ENCODE measurements at places on chromosomes 7 and 10.

DNA sequence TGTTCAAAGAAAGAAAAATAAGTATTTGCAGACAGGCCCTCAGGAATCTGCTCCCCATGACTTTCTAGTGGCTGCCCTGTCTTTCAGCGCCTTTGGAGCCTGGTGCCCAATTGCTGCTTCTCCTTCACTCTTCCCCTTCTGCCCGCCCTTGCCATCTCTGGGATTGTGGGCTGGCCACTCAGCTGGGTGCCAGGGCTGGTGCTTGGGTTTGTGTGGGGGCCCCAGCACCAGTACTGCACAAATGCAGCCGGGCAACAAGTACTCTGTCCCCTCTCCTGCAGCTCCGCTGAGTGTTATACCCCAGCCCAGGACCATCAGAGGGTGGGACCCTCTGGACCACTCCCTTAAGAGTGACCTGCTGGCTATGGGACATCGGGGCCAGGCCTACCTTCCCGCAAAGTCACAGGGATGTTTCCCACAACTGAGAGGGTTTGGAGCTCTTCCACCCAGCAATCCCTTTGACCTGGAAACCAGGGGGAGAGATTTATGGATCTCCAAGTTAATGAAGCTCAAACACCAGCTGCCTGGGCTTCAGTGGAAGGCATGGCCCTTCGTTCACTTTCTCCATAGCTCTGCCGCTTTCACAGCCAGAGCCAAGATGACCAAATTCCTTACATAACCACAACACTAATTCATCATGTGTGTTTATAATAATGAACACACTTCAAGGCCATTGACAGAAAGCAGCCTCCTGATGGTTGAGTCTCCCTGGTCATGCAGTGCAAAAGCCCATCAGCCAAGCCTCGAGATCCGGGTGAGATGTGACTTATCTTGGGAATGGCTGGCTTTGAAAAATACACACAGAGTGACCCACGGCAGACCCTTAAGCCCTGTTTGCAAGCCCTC, 313.9 kb upstream of the ZNF32 start:
- no peak for DNase-seq

GRCh38 chr7:148397985-148398384, 192.6 kb upstream of the C7orf33 start:
- no peak for DNase-seq

GRCh38 chr10:53209944-53210611, 437.5 kb upstream of the MBL2 start:
- no peak for DNase-seq

GRCh38 chr10:125843603-125844329, 20.4 kb downstream of the BCCIP start:
- DNase-seq: no peak

DNA sequence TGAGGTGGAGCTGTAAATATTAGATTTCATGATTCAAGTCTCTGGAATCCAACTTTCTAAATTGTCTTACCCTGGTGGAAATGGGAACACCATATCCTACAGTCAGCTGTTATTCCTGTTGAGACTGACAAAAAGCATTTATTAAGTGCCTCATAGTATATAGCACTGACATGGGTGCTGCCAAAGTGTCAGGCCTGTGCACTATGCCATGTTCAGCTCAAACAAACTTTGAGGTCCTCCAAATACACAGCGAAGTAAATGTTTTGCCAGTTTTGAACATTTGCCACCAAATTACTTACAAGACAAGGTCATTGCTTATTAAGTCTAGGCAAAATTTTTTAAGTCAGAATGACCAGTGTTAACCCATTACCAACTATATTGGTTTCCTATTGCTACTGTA, 162.9 kb upstream of the SLC25A13 start:
- DNase-seq: no peak

DNA sequence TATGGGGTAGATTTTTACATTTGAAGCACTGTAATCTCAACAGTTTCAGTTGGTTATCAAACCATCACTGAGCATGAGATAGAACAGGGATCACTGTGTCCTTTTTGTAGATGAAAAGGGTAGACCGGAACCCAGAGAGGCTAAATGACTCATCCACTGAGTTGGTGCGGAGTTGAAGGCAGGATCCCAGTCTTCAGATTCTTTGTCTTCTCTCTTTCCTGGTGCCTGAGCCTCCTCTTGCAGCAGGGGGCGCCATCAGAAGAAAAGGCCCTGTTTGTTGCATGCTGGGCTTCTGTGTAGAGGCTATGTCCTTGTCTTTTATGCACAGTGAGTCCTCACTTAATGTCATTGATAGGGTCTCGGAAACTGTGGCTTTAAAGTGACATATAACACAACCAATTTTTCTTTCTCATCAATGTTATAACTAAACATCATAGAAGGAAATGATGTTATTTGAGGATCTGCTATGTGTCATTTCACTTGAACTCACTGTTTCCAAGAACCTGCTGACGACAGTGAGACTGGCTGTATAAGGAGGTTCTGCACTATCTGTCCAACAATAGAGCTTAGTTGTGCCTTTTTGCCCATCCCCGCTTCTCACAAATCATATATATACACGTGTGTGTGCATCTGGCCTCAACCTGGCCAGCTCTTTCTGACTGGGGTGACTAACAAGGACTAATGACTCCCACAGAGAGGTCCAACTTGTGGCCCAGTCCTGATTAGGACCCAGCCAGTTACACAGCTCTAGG, 14.3 kb downstream of the ZNF282 start:
- DNase-seq: no peak

DNA sequence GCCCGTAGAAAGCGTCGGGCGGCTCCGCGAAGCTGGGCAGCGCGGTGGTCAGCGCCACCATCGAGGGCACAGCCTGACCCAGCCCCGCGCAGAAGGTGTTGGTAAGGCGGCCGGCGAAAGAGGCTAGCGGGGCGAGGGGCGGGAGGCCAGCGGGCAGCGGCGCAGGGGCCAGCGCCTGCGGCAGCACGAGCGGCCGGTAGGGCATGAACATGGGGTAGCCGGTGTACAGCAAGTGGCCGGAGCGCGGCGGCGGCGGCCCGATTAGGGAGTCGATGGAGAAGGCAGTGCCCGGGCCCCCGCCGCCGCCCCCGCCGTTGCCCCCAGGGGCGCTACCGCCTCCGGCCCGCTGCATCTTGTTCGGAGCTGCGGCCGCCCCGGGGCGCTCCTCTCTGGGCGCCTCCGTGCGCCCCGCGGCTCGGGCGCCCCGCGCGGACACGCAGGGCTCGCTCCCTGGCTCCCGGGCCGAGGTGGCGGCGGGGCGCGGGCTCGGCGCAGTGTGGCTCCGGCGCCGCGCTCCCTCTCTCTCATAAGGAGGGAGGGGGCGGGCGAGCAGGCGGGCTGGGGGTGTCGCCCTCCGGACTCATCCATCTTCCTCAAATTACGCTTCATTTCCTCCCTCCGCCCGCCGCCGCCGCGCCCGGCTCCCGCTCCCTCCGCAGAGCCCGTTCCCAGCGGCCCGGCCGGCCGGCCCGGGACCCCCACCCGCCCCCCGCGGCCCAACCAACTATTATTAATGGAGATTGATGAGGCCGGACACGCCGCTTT, at the start of gene GBX1:
GBX1 (minus strand) TSS at position 498 of the 765 bp plus-strand sequence; CDS start at position 352, 146 bp downstream.
- no peak for DNase-seq

GRCh38 chr10:84172467-84173356, 889 bp upstream of the GPR15LG start:
- DNase-seq: no peak

- DNase-seq: no peak
These were observed 51.5 kb upstream of the SHH start for GRCh38 chr7:155863721-155864151.

DNA sequence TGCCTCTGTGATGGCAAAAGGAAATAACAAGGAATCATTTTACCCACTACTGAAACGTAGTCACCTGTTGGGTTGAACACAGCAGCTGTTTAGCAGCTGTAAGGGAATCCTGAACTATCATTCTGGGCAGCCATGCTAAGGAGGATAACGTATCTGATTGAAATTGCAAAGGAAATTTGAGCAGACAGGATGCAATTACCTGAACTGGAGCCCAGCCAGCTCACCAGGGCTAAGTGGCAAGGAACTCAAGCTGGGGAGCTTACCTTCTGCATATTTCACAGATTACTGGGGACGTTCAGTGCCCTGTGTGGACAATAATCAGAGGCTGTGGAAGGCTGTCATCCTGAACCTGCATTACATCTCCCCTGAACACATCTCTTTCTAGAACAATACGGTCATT, 650.5 kb downstream of the SORCS3 start:
- DNase-seq: no peak

GRCh38 chr10:91690996-91691676, 58.3 kb upstream of the PPP1R3C start:
- DNase-seq: no peak

DNA sequence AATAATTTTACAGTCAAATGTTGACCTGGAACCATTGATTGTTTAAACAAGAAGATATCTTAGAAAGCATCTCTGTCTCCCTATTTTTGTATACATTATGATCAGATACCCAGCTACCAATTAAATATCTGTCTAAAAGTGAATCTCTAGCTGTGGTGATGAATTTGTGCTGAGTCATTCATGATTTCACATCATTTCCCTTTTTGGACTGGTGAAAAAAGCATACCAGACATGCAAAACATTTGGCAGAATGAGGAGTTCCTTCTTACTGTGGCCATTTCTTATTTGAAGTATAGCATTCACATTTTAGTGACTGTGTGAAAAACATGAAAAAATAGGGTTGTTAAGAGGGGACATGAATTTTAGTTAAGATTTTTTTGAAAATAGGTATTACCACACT, 98.0 kb upstream of the GATA3 start:
- no peak for DNase-seq

- DNase-seq: no peak
These were observed 34.2 kb upstream of the ANLN start for GRCh38 chr7:36355490-36355889.

DNA sequence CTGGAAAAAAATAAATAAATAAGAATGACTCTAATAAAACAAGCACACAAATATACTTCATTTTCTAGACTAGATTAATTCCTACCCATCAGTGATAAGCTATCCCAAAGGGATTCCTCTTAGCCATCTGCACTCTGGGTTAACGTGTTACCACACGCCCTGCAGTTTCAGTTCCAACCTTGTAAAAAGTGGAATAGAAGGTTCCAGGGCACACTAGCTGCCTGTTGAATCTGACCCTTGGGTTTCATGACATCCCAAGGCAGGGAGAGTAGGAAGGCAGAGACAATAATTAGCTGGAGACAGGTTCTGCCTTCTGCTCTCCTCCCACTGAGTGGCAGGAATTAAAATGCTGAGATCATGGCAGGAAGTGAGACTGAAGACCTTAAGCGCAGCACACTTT, 33.5 kb downstream of the SLC37A3 start:
- no peak for DNase-seq

GRCh38 chr7:154388999-154389398, 336.8 kb downstream of the DPP6 start:
- DNase-seq: no peak

DNA sequence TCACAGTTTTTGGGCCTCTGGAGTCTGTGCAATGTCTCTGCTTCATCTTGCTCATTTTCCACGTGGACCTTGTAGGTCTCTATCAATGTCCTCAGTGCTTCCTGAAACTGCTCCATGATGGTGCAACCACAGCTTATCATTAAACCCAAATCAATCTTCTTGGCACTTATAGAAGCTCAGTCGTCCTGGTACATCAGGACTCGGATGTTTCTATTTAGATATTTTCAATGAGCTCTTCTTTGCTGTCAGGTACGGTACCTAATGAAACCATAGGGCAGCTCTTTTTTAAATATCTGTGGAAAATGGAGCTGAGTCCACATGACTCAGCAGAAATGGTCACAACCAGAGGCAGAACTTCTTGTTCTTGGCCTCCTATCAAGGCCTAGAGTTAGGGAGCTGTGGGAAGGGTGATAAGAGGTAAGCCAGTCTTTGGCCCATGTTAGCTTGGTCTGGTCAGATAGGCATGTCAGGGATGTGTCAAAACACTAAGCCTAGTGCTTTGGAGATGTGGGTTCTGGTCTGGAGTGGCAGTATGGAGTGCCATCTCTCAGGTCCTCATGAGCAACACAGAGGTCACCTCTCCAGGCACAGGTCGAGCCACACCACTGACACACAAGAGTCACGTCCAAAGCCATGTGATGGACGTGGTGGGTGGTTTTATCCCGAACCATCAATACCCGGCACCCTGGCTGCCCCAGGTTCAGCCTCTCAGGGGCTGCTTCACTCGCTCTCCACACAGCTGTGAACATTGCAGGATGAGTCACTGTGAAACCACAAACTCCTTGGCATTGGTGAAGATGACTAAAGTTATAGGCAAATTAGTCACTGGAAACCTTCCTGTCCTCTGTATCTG, 87.0 kb downstream of the TBXAS1 start:
- peak; percentile 13 for DNase-seq

DNA sequence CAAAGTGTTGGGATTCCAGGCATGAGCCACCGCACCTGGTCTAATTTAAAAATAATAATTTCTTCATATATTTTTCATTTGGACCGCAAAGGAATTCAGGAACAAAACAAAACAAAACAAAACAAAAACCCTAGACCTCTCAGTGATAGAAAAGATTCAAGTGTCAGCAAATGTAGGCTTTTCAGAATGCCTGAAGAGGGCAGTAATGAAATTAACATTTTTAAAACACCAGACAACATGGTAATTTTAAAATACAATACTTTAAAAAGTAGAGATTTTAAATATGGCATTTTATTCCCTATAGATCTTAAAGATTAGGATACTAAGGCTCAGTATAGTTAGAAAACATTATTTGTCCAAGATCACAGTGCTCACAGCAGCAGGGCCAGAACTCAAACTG, 36.6 kb downstream of the DNMBP start:
- no peak for DNase-seq

- DNase-seq: no peak
These were observed 3.4 kb downstream of the GNAT3 start for GRCh38 chr7:80508440-80508839.

- DNase-seq: no peak
These were observed 696 bp downstream of the GIMAP4 start for GRCh38 chr7:150567871-150568301.

DNA sequence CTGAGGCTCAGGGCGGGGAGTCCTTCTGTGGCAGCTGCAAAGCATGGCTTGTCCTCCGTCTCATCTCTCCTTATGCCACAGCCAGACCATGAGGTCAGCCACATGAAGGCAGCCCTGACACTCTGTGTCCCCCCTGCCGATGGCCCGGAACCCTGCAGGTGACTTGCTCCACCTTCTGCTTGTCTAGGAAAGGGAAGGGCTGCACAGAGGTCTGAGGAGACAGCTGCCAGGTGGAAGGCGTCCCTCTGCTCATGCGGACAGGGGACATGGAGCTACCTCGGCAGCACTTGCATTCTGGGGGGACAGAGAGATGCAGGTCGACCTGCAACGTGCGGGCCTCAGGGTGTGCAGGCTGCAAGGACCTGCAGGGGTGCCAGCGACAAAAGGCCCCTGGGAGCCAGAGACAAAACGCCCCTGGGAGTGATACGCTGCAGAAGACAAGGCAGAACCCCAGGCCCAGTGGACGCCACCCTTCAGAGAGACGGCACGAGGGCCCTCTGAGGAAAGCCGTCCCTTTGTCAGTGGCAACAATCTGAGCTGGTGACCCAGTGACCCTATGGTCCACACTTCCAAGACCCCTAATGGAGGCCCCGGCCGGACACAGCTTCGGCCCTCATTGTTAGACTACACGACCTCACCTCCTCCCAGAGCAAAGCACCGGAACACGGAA, 205.2 kb upstream of the PPP2R2D start:
- DNase-seq: no peak

DNA sequence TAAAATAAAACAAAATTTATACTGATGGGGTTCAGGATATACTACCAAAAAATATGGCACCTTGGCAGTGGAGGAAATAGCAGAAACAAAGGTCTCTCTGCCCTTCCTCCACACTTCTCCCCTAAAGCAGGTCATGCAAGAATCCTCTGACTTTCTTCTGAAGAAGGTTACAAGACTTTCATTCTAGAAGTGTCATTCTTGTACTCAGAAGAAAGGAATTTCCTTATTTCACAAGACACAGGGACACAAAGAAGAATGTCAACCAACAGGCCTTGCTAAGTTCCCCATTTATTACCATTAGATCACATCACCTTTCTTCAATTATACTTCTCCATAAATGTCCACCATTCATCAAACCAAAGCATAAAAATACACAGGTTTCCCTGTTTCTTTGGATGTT, 470.2 kb downstream of the PAXIP1 start:
- no peak for DNase-seq

All from thoracic aorta (tissue), 2 donors.